Hematopoietic multipotent progenitor cell treated with erythropoietin and hydrocortisone succinate and interleukin-3 and kit ligand, for 17 days (in vitro differentiated cells): ENCODE measurements at places on chromosomes 12 and 14.

DNA sequence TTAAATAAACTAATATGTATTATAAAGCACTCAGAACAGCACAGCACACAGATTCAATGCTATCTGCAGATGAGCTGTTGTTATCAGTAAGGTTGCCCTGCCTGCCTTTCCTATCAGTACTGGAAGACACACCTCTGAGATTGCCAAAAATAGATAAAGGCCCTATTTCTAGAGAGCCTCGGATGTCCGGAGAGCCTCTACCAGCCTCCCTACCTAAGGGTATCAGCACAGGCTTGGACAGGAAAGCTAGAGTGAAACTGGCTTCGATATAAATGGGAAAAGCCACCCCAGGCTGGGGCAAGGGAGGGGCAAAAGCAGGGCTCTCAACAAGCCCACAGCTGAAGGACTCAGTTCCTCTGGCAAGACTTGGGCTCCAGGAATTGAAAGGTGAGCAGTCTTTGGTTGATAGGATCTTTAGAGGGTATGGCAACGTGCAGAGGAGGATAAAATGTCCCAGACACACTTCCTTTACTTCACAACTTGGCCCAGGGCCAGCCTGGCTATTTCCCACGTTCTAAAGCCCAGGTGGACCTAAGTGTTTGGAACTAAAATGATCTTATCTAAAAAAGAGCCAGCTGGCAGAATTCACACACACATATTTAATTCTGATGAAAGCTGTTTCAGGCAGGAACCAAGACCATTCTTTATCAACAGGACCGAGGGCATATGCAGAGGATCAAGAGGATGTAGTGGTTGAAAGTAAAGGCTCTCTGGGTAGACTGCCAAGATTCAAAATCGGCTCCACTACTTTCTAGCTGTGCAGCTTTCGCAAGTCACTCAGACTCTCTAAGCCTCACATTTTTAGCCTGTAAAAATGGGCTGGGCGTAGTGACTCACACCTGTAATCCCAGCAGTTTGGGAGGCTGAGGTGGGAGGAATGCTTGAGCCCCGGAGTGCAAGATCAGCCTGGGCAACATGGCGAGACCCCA lies 37.8 kb upstream of the ITPR2 start:
- no peak for DNase-seq

DNA sequence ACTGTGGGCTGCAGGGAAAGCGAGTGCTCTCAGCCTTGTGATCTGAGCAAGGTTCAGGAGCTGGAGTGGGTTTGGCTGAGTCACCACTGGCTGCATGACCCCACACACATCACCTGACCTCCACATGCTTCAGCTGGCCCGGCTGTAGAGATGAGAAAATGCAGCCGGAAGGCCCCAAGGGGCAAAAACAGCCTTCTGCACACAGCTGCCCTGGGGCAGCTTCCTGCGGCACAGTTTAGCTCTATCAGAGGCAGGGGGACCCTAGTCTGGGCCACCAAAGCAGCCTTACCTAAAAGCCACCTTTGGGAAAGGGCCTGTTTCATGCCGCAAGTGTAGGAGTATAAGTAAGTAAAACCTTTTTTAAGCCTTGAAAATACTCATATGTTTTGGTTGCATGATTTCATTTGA lies 123.3 kb downstream of the SSPN start:
- DNase-seq: no peak

DNA sequence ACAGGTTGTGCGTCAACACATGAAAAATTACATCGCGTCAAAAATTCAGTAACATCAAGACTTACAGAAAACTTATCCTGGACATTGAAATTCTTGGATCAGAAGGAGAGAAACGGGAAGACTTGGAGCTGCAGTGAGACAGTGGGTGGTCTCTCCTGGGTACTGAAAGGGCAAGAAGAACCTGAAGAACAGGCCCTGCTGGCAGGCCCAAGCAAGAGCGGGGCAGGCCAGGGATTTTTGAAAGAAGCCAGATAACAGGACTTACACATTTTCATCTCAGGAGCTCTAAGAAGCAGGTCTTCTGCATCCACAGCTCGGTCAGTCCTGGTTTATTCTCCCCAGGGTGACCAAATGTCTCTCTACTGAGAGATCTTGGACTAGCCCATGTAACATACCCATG lies 466.5 kb upstream of the SOX5 start:
- DNase-seq: no peak

GRCh38 chr12:7731486-7731885 lies 15.7 kb downstream of the CLEC4C start:
- no peak for DNase-seq

DNA sequence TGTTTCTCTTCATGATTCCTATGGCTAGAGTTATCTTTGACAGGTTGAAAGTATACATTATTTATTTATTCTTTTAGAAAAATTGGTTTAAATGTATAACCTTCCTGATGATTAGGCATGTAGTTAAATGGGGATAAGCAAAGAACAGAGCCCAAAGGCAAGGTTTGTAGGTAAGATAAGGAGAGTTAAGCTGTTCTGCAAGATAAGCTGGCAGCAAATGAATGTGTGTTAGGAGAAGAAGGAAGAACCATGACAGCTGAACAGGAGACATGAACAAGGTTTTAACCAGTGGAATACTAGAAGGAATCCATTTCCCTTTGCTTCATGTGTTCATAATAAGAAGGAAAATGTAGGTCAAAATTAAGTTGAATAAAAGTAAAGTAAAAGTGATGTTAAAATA lies 1330.1 kb upstream of the USP15 start:
- no peak for DNase-seq

DNA sequence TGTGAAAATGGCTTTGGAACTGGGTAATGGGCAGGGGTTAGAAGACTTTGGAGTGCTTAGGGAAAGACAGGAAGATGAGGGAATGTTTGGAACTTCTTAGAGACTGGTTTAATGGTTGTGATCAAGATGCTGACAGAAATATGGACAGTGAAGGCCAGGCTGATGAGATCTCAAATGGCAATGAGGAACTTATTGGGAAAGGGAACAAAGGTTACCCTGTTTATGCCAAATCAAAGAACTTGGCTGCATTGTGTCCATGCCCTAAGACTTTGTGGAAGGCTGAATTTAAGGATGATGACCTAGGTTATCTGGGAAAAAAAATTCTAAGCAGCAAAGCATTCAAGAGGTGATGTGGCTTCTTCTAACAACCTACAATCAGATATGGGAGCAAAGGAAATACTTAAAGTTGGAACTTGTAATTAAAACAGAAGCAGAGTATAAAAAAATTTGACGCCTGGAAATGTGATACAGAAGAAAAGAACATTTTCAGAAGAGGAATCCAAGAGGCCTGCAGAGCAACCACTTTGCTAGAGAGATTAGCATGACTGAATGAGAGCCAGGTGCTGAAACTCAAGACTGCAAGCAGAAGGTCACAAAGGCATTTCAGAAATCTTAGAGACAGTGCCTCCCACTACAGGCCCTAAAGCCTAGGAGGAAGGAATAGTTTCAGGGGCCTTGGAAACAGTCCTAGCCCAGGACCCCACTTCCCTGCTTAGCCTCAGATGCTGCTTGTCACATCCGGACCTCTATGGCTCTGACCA lies 65.6 kb upstream of the FLRT2 start:
- DNase-seq: no peak

GRCh38 chr12:2974560-2974971 lies 15.4 kb downstream of the TEAD4 start:
- no peak for DNase-seq

GRCh38 chr12:32874078-32874477 lies 22.5 kb downstream of the PKP2 start:
- no peak for DNase-seq

DNA sequence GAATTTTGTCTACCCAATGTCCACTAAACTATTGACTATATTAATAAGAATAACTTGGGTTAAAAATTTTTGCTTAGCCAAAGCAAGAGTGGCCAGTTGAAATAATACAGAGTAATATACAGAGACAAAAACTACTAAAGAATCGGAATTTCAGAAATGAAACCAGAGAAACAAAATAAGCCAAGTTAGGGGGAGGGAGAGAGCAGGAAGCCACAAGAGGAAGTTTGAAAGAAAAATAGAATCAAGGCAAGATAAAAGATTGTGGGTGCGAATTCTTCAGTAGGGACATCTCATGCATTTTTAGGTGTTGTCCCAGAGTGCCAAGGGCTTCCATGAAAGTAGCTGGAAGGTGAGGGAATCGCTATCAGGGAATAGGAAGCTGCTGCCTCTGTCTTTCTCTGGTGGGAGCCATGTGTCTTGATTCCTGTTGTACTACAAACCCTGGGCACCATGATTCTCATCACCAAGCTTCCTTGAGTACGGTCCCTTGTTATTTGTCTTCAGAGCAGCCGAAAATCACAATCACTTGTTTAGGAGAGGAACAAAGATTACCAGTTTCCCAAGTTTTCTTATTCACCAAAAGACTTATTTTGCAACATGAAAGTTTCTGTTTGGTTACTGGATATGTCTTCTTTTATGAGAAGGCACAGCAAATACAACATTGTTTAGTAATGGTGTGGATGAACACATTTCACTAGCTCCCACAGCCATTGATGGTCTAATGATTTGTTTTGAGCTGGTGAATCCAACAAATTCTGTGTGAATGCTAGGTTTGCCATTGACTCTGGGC lies 16.7 kb downstream of the NEUROD4 start:
- DNase-seq: no peak

GRCh38 chr12:27922531-27923139 lies 49.9 kb downstream of the PTHLH start:
- no peak for DNase-seq
